Stimulated activated effector memory CD8-positive, alpha-beta T cell treated with anti-CD3 and anti-CD28 coated beads, Interleukin-12 subunit alpha, Interleukin-12 subunit beta, amount 100 ng/mL, for 72 hours (primary cell): ENCODE measurements at places on chromosomes 2 and 18.

DNA sequence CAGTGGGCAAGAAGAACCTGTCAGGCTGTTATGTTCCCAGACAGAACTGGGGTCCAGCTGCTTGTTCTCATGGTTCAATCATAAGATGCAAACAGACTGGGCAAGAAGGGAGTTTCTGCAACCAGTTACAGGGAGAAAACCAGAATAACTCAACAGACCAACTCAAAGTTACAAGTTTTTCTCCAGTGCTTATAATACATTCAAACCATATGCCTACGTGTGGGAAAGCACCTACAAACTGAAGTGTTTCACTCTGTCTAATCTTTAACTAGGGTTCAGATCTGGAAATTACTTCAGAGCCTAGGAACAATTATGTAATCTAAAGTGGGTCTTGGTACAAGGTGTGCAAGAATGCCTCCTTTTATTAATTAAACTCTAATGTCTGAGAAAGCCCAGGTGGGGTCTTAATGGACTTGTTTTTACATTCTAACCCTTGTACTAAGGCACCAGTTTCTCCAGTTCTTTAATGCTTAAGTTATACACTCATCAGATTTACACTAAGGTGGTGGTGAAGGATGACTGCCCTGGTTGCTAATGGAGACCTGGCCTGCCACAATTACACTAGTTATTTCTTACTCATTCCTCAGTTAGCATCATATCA is 951.9 kb downstream of the TSN start:
- no peak for DNase-seq

DNA sequence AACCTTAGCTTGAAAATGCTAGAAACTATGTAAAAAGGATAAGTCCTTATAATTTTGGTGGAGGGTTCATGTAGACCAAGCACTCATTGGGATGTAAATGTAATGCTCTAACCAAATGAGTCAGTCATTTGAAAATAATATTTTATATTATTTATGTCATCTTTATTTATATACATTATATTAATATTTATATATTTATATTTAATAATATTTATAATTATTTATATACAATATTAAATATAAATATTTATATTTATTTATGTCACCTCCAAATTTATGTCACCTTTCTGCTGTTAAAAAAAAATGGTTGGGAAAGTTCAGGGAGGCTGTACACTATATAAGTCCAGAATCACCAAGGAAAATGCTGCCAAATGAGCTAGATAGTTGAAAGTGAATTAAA is 254.3 kb downstream of the FIGN start:
- DNase-seq: no peak

DNA sequence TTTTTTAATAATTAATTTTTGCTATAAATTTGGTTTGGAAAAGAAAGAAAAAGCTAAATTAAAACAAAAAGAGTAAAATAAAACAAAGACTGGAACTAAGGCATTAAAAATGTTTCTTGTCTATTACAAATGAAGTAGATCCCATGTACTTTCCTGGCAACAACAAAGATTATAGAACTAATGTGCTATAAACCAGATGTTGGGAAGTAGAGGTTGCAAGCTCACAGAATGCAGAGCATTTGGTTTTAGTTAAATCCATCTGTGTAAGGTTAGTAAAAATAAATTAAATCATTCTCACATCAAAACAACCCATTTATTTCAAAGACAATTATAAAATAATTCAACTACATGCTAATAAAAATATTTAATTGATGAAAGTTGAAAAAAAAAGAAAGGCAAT is 157.2 kb upstream of the ZC3H15 start:
- DNase-seq: no peak

DNA sequence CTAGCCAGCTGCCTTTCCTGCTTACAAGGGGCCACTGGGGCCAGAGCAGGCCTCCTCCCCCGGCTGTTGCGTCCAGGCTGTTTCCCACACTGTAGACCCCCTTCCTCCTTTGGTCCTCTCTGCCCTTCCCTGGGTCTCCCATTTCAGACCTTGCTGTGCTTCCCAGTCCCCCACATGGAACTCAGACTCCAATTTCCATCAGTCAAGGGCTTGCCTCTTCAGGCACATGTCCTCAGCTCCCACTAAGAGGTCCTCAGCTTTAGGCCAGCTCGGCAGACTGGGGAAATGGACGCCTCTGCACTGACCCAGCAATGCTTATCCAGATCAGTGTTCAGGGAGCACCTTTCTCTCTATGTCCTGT is 98.0 kb upstream of the BZW1 start:
- DNase-seq: peak; percentile 27

GRCh38 chr18:33593261-33593660 is 15.2 kb downstream of the ASXL3 start:
- DNase-seq: no peak

GRCh38 chr2:9707008-9707407 is 76.2 kb upstream of the YWHAQ start:
- no peak for DNase-seq

- DNase-seq: no peak
Measured at GRCh38 chr2:10378189-10378588, 69.9 kb downstream of the ODC1 start.

DNA sequence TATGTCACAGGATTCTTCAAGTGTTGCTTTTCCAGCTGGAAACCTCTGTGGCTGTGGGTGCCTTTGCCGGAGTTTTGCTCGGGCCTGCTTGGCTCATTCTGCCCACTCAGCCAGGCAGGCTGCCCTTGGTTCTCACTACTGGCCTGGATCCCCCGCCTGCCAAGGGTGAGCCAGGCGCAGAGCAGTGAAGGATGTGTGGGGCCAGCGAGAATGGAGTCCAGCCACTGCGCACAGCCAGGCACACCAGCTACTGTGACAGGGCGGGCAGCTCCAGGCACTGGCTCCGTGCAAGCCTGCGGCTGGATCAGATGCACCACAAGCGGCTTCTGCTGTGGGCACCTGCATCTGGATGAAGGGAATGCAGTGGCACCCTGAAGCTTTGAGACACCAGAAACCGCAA is 257.1 kb downstream of the RPRM start:
- DNase-seq: no peak
